Left renal cortex interstitium (tissue), 4 donors: ENCODE measurements at places on chromosomes 1 and 21. TPM values are rescaled to one million over a fixed set of nuclear protein-coding genes. Genes with fewer than 3 reads are reported as not detected.

DNA sequence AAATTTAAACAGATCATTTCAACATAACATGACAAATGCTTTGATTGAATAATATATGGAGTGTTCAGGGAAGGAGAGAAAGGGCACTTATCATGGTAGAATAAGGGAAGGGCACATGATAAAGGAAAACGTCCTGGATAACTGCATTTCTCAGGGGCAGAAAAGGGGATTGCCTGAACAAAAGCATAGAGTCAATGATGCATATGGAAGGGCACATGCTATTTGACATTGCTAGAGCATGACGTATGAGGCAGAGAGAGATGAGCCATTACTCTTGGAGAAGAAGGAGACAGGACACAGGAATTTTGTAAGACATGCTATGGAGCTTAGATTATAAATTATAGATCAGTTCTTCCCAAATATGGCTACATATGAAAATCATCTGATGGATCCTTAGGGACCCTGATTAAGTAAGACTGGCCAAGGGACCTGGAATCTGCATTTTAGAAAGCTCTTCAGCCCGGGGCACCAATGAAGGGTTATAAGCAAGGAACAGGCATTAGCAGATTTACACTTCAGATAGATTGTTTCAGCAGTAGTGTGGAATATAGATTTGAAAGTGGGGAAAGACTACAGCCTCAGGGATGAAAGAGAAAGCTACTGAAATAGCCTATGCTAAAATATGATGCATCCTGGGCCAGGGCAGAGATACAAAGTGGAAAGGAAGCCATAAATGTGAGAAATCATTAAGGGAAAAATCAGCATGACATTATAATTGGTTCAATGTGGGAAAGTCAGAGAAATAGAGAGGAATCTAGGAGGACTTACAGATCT, 21.3 kb downstream of the FMO2 start:
- no peak for DNase-seq

DNA sequence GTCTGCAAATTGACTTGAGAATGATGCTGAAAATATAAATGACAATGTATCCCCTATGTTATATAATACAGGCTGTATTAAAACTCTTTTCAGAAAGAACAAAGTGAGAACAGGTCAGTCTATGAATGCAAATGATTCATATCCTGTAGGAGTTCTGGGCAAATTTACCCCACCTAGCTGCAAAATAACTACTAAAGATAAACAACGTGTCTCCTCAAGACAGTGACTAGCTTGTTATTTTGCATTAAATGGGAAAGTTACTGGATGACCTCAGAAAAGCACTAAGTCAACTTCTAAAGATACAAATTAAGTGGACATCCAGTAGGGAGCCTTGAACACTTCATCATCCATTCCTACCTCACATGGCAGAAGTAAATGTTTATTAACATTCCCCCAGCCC, 11.1 kb downstream of the RNF19B start:
- no peak for DNase-seq

GRCh38 chr1:168706391-168706992, 22.5 kb downstream of the DPT start:
- no peak for DNase-seq

- DNase-seq, result peak; percentile 80
Observed at GRCh38 chr1:86703696-86704457, 499 bp upstream of the SH3GLB1 start.

DNA sequence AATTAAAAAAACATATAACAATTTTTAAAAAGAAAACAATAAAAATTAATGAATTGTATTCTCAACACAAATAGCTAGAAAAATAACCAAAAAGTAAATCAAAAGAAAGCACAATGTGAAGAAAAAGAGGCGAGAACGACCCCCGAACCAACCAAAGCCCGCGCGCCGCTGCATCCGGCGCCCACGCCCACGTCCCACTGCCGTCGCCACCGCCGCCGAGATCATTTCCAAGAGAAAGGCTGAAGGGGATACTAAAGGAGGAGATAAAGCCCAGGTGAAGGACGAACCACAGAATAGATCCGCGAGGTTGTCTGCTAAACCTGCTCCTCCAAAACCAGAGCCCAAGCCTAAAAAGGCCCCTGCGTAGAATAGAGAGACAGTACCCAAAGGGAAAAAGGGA, 11.8 kb upstream of the ABCB10 start:
- no peak for DNase-seq

- DNase-seq, result no peak
Observed at GRCh38 chr1:37017720-37018119, 16.6 kb downstream of the GRIK3 start.

GRCh38 chr1:44775930-44776729, 790 bp downstream of the RPS8 start:
- DNase-seq, result no peak

Gene SPRR4
- not detected for polyA plus RNA-seq

DNA sequence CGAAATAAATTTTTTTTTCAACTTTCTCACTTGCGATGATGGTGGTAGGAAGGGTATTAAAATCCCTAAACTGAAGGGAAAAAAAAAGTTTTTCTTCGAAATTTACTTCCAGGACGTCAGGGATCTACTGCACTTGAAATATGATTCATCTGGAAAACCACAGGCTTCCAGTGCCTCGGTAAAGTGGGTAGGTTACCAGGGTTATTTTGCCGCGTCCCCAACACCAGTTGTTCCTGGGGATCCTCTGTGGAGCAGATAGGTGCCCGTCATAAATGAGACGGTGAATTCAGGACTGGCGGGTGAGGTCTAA, 773 bp downstream of the RABIF start:
- DNase-seq, result peak; percentile 3

Gene NUDT4B
- polyA plus RNA-seq, result 1.1 TPM

GRCh38 chr1:55542901-55543504, 327.8 kb upstream of the USP24 start:
- no peak for DNase-seq

- no peak for DNase-seq
Observed at GRCh38 chr1:230148768-230149469, 81.9 kb downstream of the GALNT2 start.

DNA sequence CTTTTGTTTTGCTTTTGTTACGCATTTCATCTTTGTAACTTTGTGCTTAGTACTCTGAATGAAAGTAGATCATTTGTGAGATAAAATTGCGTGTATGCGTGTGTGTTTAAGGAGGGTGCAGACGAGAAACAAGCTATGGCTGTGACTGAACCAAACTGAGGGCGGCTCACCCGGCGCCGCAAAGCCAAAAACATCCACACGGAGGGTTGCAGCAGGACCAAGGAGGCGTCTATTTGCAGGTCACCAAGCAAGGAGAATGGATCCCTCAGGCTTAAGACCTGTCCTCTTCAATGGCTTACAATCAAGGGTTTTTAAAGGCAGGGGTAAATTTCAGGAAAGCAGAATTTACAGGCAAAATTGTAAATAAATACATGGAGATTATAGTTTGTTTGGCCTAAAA, 12.8 kb downstream of the GCSAML start:
- no peak for DNase-seq

Gene WNT3A
- polyA plus RNA-seq, result 0.12 TPM

GRCh38 chr1:42845866-42846256, 552 bp upstream of the ZNF691 start:
- DNase-seq, result no peak

- no peak for DNase-seq
Observed at GRCh38 chr21:25416669-25417068, 190.6 kb downstream of the MRPL39 start.

DNA sequence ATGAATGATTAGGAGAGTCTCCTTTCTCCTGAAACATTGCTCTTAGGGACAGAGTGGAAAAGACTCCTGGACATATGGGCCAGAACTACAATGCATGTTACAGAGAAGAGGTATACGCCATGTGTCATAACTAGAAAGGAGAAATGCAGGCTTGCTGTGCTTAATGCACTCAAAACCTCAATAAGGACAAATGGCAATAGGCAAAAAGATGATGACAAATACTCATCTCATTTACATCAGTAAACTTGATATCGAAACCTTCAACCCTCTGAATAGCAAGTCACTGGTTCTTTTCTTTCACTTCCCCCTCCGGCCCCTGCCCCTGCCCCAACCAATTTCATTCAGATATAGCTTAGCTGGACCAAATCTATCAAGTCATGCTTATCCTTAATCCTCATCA, 1.9 kb upstream of the GPR88 start:
- no peak for DNase-seq

- no peak for DNase-seq
Observed at GRCh38 chr1:97565886-97566285, 354.9 kb downstream of the DPYD start.

DNA sequence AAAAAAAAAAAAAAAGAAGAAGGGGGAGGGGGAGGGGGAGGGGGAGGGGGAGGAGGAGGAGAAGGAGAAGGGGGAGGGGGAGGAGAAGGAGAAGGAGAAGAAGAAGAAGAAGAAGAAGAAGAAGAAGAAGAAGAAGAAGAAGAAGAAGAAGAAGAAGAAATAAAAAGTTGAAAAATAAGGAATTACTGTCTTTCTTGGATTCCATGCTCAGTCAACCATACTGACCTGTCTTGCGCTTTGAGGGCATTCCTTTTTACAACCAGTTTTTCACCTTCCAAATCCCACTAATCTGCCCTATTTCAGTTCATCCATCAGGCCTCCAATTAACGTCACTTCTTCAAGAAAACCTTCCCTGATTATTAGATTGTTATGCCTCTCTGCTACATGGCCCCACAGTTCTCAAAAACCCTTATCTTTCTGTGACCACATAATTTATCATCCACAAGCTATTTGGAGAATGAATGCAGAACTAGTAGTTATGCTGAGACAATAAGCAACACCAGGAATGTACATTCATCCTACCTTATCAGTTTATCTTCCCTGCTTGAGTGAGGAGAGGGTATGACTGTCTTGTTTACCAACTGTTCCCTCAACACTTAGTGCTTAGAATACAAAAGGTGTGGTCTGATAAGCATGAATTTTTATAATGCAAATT, 57.5 kb upstream of the GUCA2A start:
- no peak for DNase-seq

Gene HSPA6
- 0.33 TPM for polyA plus RNA-seq

Gene GPX7
- 68.8 TPM for polyA plus RNA-seq

- no peak for DNase-seq
Observed at GRCh38 chr1:27536010-27536757, 46.2 kb upstream of the WASF2 start.

Gene OR2T11
- polyA plus RNA-seq, result not detected

Gene DENND2D
- 18.2 TPM for polyA plus RNA-seq

Gene MCOLN3
- polyA plus RNA-seq, result 12.8 TPM

GRCh38 chr1:158691907-158692306, 5.4 kb upstream of the SPTA1 start:
- DNase-seq, result no peak

- no peak for DNase-seq
Observed at GRCh38 chr1:18994381-18994780, 37.9 kb upstream of the IFFO2 start.

- no peak for DNase-seq
Observed at GRCh38 chr1:160724465-160725242, 13.0 kb upstream of the CD48 start.

DNA sequence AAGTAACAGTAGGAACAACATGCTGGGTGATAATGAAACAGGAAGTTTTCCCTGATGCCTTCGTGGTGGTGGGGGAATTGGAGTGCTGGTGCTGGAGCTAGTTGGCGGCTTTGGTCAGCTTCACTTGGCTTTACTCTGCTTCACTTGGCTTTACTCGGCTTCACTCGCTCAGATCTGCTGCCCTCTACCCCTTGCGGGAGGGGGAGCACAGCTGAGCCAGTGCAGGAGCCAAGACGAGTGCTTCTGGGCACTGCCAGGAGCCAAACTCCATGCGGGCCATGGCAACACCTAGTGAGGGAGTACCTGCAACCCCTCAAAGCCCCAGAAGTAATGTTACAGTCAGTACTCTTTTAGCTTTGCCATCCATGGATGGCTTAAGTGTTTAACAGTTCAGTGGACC, 10.6 kb upstream of the PRKACB start:
- DNase-seq, result no peak

DNA sequence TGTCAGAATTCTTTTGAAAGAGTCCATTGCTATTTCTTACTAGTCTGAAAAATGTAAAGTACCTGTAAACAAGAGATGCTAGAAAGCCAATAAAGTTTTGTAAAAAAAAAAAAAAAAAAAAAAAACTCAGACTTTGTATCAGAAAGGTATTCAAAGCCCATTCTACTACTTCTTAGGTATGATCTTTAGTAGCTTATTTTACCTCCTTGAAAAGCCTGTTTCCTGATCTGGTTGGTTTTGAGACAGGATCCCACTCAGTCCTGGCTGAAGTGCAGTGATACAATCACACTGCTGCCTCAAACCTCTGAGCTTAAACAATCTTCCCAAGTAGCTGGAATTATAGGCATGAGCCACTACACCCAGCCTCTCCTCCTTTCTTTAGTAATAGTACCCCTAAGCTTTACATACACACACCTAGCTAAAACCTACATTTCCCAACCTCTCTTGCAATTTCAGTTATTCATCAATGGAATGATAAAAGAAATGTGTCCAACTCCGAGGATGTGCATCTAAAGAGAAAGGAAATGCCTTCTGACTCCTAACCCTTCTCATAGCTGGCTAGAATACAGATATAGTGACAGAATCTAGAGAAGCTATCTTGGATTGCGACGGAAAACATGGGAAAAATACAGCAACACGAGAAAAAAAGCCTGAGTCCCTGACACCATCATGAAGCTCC, 30.6 kb downstream of the EPS15 start:
- DNase-seq, result no peak

- no peak for DNase-seq
Observed at GRCh38 chr1:116766616-116767469, 12.6 kb downstream of the CD2 start.

GRCh38 chr1:101781201-101781831, 215.4 kb downstream of the OLFM3 start:
- no peak for DNase-seq

- DNase-seq, result no peak
Observed at GRCh38 chr1:113508364-113509164, 118.2 kb downstream of the MAGI3 start.

DNA sequence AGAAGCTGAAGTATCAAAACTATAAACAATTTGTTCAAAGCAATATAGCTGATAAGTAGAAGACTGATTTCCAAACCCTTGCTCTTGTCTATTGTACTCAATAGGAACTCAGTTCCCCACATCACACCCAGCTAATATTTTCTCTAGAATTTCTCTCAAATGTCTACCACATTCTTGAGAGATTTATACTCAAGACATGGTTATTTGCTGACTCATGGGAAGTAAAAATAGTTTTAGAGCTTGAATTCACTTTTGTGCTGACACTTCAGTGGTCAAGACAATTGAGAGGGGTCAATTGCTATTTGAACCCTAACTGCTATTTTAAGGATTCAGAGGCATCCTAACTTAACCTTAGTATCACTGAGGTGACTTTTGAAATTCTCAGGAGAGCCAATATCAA, 99.0 kb downstream of the TNNI3K start:
- DNase-seq, result no peak
